Panc1 (cell line): ENCODE measurements at places on chromosomes 7 and 10. TPM values are rescaled to one million over a fixed set of nuclear protein-coding genes. Genes with fewer than 3 reads are reported as not detected.

The RBP4 gene
- total RNA-seq, result 6.9 TPM

GRCh38 chr7:141522657-141523342, 28.4 kb upstream of the AGK start:
- no peak for DNase-seq

The ZCCHC24 gene
- total RNA-seq, result 7.8 TPM

DNA sequence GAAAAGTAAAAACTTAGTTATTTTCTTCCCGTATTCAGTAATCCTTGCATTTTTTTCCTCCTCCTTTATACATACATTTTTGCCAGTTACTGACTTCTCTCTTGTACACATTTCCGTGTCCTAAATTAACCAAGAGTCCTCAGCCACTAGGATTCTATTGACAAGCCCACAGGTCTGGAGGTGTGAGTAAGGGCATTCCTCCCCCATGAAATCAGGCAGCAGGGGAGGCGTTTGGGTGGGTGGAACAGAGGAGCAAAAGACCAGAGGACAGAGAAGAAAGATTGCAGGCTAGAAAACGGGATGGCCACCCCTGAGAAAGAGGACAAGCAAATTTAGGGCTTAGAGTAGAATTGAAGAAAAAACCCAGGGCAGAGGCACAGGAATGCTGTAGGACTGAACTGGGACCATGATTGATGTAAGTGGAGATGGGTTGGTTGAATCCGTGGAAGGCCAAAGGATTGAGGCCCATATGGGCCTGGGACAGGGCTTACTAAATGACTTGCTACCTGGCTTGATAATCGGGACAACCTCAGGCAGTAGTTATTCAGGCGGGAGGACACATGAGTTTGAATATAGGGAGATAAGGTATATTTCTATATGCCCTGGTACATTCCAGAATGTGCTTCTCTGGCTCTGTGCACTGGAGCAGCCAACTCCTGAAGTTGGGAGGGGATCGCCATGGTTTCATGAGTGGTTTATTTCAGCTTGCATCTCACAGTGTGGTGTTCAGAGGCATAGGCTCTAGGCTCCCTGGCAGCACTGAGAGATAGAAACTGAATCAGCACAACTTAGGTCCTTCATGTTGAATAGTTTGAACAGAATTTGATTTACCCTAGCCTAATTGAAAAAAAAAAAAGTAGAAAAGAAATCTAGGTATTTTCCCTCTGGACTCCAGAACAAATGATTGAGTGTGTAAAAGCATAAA, 28.0 kb downstream of the IKZF1 start:
- DNase-seq, result no peak

GRCh38 chr10:69869291-69869961, 67.7 kb downstream of the COL13A1 start:
- no peak for DNase-seq

GRCh38 chr7:44395067-44395466, 69.7 kb upstream of the CAMK2B start:
- DNase-seq, result no peak

DNA sequence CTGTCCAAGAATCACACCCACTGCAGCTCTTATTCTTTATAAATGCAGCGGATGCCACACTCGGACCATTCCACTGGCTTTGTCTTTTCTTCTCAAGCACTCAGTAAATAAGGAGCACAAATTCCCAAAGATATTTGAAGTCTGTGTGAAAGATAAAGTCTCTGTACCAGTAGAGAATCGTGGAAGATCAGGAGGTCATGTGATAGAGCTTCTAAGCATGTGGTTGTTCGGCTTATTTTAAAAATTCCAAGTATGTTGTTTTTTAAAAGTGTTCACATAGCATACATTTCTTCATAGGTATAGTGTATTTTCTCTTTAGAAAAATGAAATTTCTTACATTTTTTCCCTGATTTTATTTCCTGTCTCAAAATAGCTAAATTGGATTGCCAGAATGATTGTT, 75.8 kb downstream of the NOC3L start:
- no peak for DNase-seq

DNA sequence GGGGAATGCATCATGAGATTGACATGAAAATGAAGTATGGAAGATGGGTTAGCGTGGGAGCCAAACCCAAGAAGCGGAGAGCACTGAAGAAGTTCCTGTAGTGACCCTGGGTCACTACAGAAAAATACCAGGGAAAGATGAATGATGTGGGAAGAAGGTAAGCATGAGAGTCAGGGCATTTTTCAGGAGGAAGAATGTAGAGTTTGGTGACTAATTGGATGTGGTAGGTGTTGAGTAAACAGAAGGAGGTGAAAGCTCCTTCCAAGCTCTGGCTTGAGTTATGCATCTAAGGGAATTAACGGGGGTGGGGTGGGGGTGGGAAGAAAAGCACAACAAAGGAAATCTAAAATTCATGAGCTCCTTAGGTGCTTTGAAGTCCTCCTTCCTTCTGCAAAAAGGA, 238.1 kb upstream of the AOAH start:
- DNase-seq, result no peak

The PPP1R9A gene
- 5.0 TPM for total RNA-seq

DNA sequence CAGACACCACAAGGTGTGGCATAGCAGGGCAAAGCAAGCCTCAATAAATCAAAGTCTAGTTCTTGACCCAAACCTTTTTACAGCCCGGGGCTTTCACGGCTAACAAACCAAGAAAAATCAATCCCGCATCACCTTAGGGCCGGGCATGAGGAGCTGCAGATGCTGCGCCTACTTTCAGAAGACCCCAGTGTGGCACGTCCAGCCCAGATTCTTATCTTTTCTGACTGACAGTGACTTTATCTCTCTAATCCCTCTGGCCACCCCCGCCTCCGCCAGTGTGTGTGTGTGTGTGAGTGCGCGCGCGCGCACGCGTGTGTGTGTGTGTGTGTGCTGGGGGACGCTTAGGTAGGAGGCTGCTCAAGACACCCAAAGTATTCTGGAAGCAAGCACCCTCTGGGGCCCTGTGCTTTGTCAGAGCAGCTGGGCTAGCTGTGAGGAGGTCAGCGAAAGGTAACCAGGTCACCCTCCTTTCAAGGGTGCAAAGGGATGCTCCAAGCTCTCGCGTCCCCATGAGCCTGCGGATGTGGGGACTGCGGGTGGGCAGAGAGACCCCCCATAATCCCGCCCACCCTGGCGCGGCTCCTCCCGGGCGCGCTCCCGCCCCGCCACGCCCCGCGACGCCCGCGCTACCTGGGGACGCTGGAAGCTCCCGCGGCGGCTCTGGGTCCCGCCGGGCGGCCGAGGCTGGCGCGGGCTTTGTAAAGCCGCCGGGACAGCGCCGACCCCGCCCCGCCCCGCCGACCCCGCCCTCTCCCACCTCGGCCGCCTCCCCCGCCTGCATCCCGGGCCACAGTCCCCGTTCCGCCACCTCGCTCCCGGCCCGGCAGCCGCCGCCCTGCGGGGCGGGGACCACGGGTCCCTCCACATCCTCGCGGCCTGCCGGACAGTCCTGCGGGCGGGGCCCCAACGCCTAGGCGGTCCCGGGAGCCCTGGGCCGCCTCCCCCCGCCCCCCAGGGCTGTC, 57.1 kb upstream of the RHOBTB1 start:
- no peak for DNase-seq

DNA sequence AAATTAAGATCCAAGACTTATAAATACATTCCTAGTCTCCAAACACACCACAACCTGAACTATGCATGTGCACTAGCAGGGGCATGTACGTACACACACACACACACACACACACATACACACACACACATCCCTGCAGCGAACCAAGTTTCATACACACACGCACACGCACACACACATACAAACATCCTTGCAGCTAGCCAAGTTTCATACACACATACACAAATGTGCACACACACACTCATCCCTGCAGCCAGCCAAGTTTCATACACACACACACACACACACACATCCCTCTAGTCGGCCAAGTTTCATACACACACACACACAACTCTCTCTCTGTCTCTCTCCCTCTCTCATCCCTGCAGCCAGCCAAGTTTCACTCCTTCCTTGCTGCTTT, 82.7 kb upstream of the WIPF3 start:
- peak; percentile 52 for DNase-seq

DNA sequence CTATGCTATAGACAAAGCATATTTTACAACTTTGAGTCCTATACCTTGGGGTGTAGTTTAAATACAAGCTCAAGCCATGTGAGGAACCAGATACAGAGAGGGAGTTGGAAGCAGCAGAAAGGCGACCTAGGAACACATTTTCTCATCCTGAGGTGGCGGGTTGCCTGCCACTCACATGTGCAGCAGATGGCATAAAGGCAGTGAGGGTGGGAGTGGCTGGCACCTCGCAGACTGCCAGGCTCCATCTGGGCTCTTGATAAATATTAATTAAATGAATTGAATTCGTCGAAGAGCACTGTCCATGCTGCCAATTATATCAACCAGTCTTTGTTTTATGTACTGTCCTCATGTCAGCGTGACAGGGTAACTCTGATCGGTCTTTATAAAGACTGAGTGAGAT, 79.0 kb upstream of the SEMA3C start:
- DNase-seq, result no peak

The CLDN3 gene
- 16.8 TPM for total RNA-seq

DNA sequence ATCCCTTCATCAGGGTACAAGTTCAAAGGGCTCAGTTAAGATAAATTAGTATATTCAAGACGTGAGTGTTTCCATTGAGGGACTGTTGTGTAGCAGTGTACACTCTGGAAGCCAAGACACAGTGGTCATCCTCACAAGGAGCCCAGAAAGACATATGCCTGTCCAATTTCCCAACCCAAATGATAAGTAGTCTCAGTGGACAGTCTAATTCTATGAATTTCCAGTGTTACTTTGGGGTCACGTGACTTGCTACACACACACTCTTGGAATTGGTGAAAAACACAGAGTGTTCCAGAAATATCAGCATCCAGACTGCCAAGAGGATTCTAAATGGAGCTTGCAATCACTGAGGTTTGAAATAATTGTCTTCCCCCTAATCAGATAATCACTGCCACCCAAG, 365.1 kb downstream of the WDR11 start:
- DNase-seq, result no peak

GRCh38 chr7:121793716-121794115, 79.2 kb upstream of the PTPRZ1 start:
- DNase-seq, result no peak

DNA sequence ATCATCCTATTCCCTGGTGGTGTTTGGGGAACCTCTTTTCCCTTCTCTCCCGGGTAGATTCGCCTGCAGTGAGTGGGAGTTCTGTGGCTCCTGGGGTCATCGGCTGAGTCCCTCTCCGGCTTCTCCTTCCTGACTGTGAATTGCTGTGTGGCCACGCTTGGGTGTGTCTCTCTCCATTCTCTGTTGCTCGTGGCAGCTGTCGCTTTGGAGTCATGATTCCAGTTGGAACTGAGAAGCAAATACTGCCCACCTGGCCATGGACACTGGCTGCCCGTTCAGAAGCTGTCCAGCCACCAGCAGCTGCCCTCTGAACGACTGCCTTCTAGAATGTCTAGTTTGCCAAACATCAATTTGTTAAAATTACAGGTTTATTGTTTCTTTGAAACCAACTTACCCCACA, 23.1 kb upstream of the PITRM1 start:
- no peak for DNase-seq

The GPC2 gene
- 7.9 TPM for total RNA-seq

DNA sequence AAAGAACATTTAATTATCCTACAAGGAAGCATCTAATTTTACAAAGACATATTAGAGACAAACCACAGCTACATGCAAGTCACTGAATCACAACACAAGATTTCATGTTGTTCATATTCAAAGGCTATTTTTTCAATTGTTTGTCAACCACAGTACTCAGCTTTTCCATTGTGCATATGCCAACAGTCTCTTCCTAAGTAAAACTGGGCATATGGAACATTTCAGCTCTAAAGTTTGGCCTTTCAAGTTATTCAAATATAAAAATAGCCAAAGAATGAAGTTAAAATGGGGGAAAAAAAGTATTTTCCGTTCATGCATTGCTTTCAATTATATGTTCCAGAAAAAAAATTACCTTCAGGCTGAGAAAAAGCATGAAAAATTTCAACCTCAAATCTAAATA, 537.9 kb downstream of the PLXDC2 start:
- DNase-seq, result no peak

- no peak for DNase-seq
These were observed 25.1 kb upstream of the GHITM start for GRCh38 chr10:84114088-84114667.

- no peak for DNase-seq
These were observed 894 bp downstream of the ATXN7L1 start for GRCh38 chr7:105875505-105875904.

The SPDYE1 gene
- total RNA-seq, result not detected

DNA sequence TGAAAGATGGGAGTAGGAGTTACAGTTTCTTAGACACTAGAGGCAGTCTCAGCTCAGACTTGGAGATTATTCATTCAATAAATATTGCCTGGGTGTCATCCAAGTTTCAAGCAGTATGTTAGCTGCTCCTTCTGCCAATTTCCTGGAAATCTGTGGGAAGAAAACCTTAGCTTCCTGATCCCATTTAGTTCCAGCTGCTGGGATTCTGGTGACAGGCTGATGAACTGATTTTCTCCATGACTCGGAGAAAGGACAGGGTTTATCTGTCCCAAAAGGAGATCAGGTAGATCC, 95.8 kb downstream of the CLEC2L start:
- DNase-seq, result no peak

The POU6F2 gene
- total RNA-seq, result not detected
